Activated T-helper 1 cell treated with Interleukin-2 at 50 U/mL for 16 hours (primary cell): ENCODE measurements at places on chromosomes 5 and 9.

- DNase-seq, result no peak
Observed at GRCh38 chr9:125551781-125552180, 155.2 kb downstream of the MAPKAP1 start.

DNA sequence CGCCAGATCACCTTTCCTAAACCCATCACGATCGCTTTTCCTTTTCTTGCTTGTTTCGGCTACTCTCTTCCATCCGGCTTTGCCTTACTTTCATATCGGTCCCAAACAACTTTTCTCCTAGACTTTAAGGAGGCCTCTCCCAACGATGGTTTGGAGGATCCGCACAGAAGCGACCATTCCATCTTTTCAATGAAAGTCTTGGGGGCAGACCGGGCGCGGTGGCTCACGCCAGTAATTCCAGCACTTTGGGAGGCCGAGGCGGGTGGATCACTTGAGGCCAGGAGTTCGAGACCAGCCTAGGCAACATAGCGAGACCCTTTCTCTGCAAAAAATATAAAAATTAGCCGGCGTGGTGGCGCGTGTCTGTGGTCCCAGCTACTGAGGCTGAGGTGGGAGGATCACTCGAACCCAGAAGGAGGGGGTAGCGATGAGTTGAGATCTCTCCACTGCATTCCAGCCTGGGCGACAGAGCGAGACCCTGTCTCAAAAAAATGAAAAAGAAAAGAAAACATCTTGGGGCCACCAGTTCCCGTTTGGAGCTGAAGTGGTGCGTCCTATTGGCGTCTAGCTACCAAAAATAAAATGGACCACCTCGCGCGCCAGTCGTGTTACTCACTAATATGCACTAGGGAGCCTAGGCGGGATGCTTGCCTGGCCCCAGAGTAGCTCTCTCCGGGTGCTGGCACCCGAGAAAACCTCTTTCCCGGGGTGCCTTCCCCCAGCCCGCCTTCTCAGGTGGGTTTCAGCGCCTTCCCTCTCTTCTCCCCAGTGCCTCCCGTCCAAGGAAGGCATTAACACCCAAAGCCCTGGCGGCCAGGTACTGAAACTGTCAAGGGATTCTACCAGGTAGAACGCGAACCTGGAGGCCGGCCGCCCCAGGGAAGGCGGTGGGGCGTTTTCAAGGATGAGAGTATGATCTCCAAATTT is 800 bp upstream of the AP3B1 start:
- DNase-seq, result peak; percentile 28

- DNase-seq, result no peak
Observed at GRCh38 chr9:135443797-135444425, 35.7 kb upstream of the PPP1R26 start.

DNA sequence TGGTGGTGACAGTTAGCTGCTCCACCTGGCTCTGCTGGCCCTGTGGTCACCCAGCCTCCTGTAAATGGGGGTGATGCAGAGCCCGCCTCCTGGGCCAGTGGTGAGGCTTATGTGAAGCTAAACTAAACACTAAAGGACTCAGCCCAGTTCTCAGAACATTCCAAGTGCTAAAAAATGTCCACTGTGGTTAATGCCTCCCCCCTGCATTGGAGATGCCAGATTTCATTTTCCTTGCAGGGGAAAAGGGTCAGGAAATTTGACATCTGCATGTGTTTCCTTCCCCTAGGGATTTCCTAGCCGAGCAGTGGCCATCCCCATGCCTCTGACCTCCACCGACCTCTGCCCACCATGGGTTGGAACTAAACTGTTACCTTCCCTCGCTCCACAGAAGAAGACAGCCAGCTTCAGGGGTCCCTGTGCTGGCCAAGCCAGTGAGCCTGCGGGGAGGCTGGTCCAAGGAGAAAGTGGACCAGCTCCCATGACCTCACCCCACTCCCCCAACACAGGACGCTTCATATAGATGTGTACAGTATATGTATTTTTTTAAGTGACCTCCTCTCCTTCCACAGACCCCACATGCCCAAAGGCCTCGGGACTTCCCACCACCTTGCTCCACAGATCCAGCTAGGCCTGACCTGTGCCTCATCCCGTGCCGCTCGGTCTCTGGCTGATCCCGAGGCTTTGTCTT is 13.0 kb downstream of the CD74 start:
- no peak for DNase-seq

DNA sequence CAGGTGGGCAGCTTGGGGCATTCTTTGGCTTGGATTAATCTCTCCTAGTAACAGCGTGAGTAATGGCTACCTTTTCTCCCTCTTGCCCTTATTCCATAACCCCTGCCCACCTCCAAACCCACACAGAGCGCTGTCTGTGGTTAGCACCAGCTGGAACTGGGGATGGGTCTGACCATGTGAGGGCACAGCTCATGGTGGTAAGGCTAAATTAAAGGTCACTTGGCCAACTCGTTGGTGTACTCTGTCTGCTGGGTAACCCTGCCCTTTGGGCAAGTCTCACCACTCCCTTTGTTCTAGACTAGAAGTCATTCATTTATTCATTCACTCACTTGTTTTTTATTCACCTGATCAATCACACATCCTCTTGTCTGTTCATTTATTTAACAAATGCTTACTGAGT is 27.8 kb downstream of the PPARGC1B start:
- no peak for DNase-seq

DNA sequence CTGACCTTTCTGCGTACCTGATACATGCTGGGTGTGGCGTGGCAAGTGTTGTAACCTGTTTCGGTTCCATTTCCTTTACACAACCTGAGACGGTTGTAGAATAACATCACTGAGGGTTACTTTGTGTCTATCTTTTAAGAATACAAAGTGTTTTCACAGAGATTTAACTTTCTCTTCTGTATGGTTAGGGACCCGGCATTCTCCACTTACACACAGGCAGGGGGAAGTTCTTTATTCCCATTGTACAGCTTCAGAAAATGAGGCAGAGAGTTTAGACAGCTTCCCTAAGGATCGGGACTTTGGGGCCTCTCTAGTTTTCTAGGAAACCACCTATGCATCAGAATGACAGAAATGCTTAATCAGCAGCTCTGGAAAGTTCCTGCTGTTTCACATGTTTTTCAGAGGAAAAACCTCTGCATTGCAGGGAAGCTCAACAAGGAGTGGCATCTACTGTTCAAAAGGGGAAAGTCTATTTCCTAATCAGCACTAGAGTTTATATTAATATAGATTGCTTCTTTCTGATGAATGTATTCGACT is 41.3 kb downstream of the CAST start:
- no peak for DNase-seq

DNA sequence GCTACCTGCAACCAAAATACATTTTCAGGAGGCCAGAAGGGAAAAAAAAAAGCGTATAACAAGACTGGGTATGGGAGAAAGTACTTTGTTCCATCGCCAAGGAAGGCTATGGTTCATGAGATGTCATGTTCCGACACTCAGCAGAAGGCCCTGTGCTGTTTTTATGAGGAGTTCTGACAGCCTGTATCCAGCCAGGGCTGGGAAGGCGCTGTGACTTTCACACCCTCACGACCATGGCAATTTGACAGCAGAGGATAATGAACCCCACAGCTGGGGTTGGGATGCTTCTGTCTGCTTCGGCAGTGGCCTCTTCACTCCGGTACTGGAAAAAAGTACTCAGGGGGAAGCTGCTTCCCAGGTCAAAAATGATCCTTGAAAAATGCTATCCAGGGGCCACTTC is 154.4 kb downstream of the PRELID2 start:
- DNase-seq, result no peak

GRCh38 chr5:150263801-150264621 is 25.6 kb downstream of the CAMK2A start:
- no peak for DNase-seq

DNA sequence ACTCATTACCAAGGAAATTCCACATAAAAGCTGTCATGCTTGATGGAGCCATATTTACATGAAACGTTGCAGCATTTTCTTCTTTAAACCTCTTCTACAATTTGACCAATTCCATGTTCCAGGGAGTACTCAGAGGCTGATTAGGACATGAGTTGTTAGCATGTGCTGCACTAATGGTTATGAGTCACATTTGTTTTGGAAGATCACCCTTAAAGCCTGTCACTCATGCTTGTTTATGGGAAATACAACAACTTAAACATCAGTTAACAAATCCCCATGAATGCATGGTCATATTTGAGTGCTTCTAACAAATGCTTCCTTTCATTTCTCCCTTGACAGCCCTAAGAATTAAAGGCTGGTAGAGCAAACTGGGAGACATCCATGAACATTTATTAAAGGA is 156.1 kb downstream of the GHR start:
- DNase-seq, result no peak

DNA sequence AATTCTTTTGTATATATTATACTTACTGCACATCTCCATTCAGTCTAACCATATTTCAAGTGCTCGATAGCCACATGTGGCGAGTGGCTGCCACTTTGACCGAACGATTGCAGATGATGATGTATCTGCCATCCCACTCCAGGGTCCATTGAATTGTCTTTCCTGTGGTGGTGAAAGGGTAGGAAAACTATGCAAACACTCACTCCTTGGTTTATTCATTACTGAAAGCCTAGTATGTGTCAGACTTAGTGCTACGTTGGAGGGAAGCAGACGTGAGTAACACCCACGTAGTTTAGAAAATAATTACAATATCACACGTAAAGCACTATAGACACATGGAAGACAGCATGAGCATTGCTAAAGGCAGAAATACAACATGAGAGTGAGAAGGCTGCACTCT is 353.7 kb downstream of the CSNK1G3 start:
- no peak for DNase-seq

DNA sequence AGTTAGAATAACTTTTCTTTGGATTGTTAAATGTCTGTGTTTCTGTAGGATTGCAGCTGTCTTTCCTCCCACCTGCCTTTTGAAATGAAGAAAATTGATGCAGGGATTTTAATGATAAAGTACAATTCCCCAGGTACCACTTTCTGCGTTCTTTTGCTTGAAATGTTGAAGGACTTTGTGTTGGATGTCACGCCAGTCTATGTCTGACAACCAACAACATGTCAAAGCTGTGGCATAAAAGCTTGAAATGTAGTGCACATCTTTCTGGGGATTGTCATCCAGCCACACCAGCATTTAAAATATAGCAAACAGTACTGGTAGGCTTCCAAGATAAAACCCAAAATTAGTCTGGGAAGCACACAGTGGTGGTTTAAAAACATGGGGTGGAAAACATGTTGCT is 381.4 kb downstream of the TMEM161B start:
- DNase-seq, result no peak

DNA sequence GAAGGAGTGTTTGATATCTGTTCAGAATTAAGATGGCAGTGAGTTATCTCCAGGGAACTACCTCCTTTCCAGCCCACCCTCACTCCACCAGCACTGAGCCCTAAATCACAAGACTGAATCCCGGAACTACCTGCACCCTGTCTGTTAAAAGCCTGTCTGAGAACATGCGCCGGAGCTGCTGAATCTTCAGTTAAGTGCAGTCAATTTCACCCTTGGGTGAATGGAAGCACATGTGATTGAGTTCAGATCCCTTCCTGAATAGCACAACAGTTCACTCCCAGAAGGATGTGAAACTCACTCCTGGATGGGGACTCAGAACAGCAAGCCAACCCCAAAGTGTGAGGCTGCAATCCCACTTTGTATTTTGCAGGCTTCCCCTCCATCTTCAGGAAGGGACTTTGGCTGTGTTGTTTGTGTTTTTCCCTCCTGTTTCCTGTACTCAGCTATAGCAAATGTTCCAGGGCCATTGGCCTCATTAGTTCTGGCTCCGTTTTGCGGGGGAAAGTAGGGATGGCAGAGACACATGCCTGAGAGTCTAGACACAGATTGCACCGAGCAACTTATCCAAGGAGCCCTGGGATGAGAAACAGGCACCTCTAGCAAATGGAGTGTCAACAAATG is 43.4 kb downstream of the DPYSL3 start:
- DNase-seq, result no peak

- DNase-seq, result no peak
Observed at GRCh38 chr9:114276908-114277821, 45.7 kb upstream of the ORM1 start.
